NCI-H526 (cell line): ENCODE measurements at places on chromosomes 3 and 15.
A peak's percentile ranks its signal among the peaks of the same experiment; 100 is the strongest.

- no peak for DNase-seq
Observed at GRCh38 chr3:178392511-178392926, 143.7 kb upstream of the KCNMB2 start.

GRCh38 chr3:193962986-193963685, 172.8 kb upstream of the HES1 start:
- no peak for DNase-seq

DNA sequence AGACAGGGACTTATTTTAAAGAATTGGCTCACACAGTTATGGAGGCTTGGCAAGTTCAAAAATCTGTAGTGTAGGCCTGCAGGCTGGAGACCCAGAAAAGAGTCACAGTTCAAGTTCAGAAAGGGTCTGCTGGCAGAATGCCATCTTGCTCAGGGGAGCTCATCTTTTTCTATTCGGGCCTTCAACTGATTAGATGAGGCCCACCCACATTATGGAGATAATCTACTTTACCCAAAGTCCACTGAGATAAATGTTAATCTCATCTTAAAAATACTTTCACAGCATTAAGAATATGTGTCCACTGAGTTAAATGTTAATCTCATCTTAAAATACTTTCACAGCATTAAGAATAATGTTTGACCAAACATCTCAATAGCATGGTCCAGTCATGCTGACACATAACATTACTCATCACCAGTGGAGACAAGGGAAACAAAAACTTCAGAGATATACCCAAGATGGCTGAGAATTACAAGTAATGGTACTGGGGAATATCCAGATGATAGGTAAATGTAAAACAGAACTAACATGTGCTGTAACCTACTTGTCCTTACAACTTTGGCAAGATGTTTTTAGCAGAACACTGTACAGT, 74.3 kb upstream of the STAC start:
- DNase-seq, result no peak

- DNase-seq, result no peak
Observed at GRCh38 chr15:39657668-39658067, 76.8 kb downstream of the THBS1 start.

- no peak for DNase-seq
Observed at GRCh38 chr3:191227541-191227940, 28.5 kb downstream of the OSTN start.

DNA sequence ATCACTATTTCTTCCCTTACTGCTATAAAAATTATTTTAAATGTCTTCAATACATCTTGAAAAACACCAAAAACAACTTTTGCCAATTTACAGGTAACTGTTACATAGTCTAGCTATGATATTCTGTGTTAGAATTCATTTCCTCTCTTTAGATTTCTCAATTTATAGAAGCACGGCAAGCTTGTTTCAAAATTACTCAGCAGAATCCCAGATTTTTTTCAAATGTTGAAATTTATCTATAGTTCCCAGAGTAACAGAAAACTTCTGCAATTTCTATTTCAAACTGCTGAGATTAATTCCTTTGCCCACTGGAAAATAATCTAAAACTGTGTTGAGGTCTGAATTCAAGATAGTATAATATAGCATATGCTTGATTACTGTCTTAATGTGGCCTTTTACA, 41.2 kb downstream of the CCPG1 start:
- no peak for DNase-seq

- DNase-seq, result no peak
Observed at GRCh38 chr3:112498914-112499711, at the start of gene BTLA. Gene BTLA, minus strand, starts transcription at chr3:112499472. Its CDS starts 114 bp downstream, at chr3:112499358.

DNA sequence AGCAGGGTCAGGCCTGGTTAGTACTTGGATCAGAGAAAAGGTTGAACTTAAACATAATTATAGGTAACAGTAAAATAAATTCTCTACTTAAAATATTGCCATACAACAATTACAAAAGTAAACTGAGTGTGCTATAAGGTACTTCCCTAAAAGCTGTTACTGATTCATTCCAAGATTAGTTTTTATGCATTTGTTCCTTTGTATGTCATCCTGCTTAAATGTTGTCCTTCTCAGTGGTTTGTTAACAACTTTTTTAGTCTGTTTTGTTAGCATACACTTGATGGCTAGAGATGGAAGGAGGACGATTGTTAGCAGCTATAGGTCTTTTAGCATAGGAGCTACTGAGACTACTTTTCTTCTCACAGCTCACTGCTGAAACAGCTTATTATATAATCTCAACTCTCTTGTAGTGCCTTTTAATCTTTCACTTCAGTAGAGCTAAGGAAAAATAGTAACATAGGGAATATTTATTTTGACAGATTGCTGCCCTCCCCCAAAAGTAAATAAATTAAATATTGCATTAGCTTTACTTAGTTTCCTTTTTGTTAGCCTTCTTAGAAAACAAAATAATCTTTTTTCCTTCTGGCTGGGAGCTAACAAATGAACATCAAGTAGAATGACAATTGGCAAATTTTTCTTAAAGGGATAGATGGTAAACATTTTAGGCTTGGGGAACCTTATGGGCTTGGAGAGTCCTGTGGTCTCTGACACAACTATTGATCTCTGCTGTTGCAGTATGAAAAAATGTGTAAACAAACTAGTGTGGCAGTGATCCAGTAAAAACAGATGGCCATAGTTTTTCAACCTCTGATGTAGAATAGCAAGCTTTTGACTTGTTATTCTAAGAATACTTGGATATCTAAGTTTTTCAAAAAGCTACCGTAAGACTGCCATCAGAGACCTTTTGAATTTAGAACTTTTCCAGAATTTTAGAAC, 39.5 kb downstream of the USP8 start:
- DNase-seq, result no peak

DNA sequence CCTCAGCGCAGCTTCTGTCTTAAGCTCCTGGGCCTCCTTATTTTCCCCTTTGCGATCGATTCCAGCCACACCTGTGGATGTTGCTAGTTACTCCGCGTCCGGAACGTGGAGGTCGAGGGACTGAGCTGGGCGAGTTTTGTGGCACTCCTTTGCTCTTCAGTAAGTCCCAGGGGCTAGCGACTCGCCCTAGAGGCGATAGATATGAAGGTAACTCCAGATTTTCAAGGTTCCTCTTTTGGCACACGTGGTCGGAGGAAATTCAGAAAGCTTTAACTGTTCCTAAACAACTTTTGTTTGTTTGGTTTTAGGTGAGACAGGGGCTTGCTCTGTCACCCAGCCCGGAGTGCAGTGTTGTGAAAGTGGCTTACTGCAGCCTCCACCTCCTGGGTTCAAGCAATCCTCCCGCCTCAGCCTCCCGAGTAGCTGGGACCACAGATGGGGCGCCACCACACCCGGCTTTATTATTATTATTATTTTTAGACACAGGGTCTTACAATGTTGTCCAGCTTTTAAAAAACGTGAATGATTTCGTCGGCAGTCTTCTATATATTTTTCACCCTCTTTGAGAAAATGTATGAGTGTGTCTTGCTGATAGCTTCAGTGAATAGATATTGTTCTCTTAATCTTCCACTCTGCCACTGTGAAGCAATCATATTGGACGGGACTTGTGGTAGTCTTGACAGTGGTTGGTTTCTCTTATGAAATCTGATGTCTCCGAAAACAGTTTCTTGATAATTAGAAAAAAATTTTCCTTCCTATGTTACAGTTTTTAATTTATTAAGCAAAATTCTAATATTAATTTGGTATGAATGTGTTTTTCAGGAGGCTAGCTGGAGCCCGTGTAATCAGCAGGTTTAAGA, 785 bp downstream of the MFSD1 start:
- no peak for DNase-seq

DNA sequence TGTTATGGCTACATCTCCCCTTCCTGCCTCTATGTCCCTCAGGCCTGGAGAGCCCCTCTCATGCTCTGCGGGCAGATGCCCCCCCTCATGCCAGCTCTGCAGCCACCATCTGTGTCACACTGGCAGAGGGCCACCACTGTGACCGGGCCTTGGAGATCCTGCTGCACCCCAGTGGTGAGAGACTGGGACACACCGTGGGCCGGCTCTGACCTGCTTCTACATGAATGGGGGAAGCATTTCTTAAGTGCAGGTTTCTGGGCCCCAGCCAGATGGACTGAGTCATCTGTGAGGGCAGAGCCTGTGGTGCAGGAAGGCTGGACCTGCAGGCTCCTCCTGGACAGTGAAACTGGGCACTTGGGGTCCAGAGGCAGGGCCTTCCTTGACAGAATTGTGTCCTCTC, 4.8 kb downstream of the VWA5B2 start:
- DNase-seq, result no peak

- DNase-seq, result no peak
Observed at GRCh38 chr3:27596921-27597320, 112.7 kb upstream of the SLC4A7 start.

DNA sequence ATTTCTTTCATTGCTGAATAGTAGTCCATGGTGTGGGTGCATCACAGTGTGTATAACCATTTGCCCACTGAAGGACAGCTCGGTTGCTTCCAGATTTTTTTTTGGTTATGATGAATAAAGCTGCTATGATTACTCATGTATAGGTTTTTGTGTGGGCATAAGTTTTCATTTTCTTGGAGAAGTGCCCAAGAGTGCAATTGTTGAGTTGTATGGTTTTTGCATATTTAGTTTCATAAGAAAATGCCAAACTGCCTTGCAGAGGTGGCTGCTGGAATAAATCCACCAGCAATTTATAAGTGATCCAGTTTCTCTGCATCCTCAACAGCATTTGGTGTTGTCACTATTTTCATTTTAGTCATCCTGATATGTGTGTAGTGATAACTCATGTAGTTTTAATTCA, 8.4 kb upstream of the SPESP1 start:
- no peak for DNase-seq

GRCh38 chr3:173660645-173661299, 263.2 kb downstream of the NLGN1 start:
- DNase-seq, result no peak

GRCh38 chr15:58528188-58528870, 96.5 kb downstream of the LIPC start:
- no peak for DNase-seq

- peak; percentile 73 for DNase-seq
Observed at GRCh38 chr15:92714077-92714476, 58.5 kb upstream of the FAM174B start.

- peak; percentile 70 for DNase-seq
Observed at GRCh38 chr3:111338059-111338698, 203.8 kb upstream of the CD96 start.

DNA sequence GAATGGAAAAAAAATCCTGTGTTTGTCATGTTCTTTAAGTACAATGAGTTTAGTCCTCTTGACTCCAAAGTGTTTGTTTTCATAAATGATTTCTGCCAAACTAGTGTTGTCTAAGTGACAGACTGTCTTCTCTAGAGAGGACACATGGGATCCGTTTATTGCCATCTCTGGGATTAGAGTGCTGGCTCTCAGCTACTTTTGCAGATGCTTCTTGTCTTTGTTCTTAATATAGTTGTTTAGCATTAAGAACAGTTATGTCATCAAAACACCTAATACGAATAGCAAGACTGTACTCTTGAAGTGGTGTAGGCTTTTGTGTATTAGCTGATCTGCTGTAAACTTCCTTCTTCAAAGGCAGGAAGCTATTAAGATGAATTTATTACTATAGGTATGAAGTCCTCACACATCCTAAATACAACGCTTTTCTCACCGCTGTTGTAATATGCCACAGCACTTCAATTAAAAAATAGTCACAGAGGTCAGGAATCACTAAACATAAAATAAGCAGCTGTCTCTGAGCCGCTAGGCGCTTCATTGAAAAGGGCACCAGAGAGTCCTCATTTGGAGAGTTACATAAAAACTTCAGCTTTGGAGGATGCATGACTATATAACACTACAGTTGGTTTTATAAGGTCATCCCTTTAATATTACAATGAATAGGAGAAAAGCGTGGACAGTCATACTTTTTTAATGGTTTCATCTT, 128.3 kb upstream of the ZNF385D start:
- DNase-seq, result no peak
